ENCODE measurements at places on chromosomes 3 and 15.

- DNase-seq: no peak
Measured at GRCh38 chr3:102297072-102297658, 137.7 kb upstream of the ZPLD1 start.

DNA sequence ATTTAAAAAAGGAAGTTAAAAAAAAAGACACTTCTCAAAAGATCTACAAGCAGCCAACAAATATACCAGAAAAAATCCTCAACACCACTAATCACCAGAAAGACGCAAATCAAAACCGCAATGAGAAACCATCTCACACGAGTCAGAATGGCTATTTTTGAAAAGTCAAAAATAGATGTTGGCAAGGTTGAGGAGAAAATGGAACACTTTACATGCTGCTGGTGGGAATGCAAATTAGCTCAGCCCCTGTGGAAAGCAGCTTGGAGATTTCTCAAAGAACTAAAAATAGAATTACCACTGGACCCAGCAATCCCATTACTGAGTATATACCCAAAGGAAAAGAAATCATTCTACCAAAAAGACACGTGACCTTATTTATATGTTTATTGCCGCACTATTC is 574.7 kb upstream of the ADAMTS9 start:
- no peak for DNase-seq

GRCh38 chr15:62798536-62798935 is 244.0 kb upstream of the TPM1 start:
- DNase-seq: no peak

DNA sequence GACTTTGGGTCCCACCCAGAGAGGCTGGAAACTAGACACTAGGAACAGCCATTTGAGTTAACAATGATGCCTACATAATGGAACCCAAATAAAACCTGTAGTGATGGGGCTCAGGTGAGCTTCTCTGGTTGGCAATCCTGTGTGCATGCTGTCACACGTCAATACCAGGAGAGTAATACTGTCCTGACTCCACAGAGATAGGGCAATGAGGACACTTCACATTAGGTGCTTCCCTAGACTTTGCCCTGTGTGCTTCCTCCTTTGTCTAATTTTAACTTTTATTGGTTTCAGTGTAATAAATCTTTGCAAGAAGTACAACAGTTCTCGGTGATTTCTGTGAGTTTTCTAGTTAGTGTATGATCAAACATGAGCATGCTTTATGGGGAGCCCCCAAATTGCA is 281.8 kb upstream of the ARRDC4 start:
- DNase-seq: no peak

DNA sequence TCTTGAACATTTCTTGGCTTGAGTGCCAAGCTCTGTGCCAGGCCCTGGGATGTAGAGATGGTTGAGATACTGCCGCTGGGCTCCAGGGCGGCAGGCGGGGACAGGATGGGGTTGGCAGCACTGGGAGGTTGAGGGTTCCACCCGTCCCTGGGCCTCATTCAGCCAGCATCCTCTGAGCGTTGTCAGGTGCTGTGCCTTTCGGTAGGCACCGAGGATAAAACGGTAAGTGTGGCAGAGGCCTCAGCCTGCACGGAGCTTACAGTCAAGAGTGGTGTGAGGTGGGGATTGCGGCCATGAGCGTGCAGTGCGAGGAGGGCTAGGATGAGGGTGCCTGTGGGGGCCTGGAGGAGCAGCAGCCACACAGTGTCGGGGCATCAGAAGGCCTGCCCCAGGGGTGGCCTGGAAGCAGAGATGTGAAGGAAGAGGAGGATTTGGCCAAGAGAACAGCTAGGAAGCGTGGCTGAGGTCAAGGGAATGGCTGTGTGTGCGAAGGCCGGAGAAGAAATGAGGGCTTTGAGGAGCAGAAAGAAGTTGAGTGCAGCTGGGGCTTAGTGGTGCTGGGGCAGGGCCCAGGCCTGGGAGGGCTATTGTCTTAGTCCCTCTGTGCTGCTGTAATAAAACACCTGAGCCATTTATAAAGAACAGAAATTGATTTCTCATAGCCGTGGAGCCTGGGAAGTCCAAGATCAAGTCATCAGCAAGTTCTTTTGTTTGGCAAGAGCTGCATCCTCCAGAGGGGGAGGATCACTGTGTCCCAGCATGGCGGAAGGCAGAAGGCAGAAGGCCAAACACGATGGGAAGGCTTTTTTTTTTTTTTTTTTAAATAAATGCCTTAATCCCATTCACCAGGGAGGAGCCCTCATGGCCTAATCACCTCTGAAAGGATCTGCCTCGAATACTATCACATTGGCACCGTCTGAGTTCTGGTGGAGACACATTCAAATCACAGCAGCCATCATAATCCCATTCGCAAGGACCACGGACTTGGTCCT is 22.7 kb downstream of the CORO2B start:
- DNase-seq: no peak

DNA sequence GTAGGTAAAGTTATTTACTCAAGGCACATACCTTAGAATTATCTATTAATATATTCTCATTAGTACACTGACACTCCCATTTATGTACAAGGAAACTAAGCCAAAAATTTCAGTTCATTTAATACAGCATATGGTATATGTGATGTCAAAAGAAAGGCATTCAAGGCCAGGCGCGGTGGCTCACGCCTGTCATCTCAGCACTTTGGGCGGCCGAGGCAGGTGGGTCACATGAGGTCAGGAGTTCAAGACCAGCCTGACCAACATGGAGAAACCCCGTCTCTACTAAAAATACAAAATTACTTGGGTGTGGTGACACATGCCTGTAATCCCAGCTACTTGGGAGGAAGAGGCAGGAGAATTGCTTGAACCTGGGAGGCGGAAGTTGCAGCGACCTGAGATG is 435.2 kb downstream of the GBE1 start:
- no peak for DNase-seq

GRCh38 chr3:170240671-170241070 is 18.4 kb downstream of the PRKCI start:
- no peak for DNase-seq

- DNase-seq: no peak
Measured at GRCh38 chr15:55532944-55533343, 24.9 kb upstream of the DNAAF4 start.

GRCh38 chr3:177714945-177715344 is 517.7 kb upstream of the TBL1XR1 start:
- DNase-seq: no peak

- DNase-seq: no peak
Measured at GRCh38 chr15:25718597-25718996, 144.5 kb downstream of the ATP10A start.

- DNase-seq: no peak
Measured at GRCh38 chr3:105700575-105700974, 168.2 kb downstream of the CBLB start.

- no peak for DNase-seq
Measured at GRCh38 chr3:5022187-5022965, 43.1 kb downstream of the BHLHE40 start.

DNA sequence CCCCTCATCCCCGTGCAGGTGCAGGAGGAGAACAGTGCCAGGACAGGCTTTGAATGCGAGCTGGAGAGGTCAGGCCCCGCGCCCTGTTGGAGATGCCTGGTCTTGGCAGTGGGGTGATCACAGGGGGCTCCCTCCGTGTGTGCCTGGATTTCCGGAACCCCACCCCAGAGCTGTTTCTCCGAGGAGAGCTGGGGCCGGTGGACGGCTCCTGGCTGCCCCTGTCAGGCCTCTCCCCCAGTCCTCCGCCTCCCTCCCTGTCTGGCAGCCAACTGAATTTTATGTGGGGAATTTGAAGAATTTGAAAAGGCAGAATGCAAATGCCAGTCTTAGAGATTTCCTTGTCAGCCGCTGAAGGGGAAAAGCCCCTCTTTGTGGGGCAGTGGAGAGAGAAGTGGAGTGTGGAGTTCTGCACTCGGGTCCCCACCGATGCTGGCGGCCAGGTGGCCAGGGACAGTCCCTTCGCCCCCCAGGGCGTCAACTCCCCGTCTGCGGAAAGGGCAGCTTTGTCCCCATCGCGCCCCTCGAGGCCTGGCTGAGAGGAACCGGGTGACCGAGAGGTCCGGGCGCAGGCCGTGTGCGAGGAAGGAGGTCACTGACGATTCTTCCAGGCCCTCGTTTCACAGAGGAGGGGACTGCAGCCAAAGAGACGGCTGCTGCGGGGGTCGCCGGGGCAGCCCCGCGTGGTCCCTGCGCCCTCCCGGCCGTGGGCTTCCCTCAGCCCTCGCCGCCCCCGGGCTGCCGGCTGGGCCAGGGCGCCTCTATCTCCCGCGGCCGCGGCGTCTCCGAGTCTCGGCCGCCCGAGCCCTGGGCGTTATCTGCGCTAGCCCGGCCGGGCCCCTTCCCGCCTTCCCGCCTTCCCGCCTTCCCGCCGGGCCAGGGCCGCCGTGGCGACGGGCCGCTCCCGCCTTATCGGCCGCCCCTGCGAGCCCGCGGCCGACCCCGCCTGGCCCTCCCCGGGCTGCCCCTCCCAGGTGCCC is 56.0 kb upstream of the LCTL start:
- no peak for DNase-seq

DNA sequence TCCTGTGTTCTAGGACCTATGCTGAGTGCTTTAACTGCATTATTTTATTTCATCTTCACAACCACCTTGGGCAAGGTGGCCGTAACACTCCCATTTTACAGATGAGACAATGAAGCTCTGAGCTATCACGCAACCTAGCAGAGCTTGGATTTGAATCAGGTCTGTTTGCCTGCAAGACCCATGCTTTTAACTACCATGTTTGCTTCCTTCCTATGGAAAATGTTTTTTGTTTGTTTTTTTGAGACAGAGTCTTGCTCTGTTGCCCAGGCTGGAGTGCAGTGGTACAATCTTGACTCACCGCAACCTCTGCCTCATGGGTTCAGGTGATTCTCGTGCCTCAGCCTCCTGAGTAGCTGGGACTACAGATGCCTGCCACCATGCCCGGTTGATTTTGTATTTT is 24.7 kb upstream of the HERC1 start:
- DNase-seq: no peak

GRCh38 chr15:65355173-65355987 is 22.4 kb downstream of the IGDCC3 start:
- no peak for DNase-seq

GRCh38 chr3:124140746-124141145 is 148.8 kb upstream of the ROPN1 start:
- DNase-seq: no peak

- DNase-seq: no peak
Measured at GRCh38 chr3:135134684-135135075, 339.6 kb downstream of the EPHB1 start.

GRCh38 chr3:49238274-49239127 is 38.5 kb downstream of the C3orf62 start:
- DNase-seq: no peak
